ENCODE measurements at places on chromosomes 3 and 15. TPM values are rescaled to one million over a fixed set of nuclear protein-coding genes. Genes with fewer than 3 reads are reported as not detected.

GRCh38 chr15:40082195-40082883 is 26.3 kb downstream of the BMF start:
- DNase-seq = no peak

GRCh38 chr3:107524841-107525643 is 2.3 kb downstream of the BBX start:
- DNase-seq = peak; percentile 72

CDHR4 gene
- total RNA-seq = 2.0 TPM

GLDN gene
- total RNA-seq = not detected

- no peak for DNase-seq
Measured at GRCh38 chr3:9033867-9034266, 70.6 kb upstream of the RAD18 start.

TRIM71 gene
- not detected for total RNA-seq

GRCh38 chr3:168975576-168975975 is 687.9 kb downstream of the MECOM start:
- DNase-seq = no peak

ACTC1 gene
- not detected for total RNA-seq
